Stimulated activated CD8-positive, alpha-beta memory T cell treated with anti-CD3 and anti-CD28 coated beads, Interleukin-15, amount 100 ng/mL, for 48 hours (primary cell): ENCODE measurements at places on chromosomes 1 and 21.

- DNase-seq, result no peak
Measured at GRCh38 chr1:56056438-56057287, 522.7 kb downstream of the PLPP3 start.

DNA sequence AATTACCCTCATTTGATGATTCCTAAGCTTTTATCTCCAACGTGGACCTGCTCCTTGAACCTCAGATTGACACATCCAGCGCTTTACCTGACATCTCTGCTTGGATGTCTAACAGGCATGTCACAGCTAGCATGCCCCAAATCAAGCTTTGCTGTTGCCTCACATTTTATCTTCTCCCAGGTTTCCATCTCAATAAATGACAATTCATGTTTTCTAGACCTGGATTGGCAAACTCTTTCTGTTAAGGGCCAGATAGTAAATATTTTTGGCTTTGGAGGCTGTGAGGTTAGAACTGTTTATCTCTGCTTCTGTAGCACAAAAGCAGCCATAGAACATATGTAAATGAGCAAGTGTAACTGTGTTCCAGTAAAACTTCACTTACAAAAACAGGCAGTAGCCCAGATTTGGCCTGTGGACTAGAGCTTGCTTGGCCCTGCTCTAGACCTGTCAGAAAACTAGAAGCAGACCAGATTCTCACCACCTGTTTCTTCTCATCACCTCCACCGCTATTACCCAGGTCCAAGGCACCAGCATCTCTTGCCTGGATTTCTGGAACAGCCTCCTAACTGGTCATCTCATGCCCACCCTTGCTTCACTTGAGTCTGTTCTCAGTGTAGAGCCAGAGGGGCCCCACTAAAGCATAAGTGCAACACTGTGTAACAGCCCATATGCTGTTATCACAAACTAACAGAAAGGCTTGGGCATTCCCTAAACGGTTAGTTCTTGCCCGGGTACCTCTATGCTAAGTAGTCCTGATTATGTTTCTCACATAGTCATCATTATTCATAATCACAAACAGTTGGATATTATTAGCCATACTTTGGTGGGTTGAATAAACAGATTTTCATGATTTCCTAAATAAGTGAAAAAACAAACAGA, 42.3 kb downstream of the UBE4B start:
- DNase-seq, result no peak

GRCh38 chr1:205088341-205088740, 4.1 kb upstream of the TMEM81 start:
- no peak for DNase-seq

DNA sequence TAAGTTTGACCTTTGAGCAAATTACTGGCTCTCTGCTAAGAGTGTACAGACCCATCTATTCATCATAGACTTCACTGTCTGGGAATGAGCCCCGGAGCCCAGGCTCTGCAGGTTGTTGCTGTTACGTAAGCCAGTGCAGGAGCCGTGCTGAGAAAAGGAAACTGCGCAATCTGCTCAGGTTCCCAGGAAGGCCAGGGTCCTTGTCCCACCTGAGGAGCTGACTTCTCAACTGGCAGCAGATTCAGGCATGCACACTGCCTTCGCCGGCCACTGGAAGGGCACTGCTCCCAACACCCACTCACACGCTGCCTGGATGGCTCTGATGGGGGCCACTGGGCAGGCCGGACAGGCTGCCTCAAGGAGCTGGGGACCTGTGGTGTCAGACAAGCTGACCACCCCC, 19.5 kb downstream of the RCAN1 start:
- DNase-seq, result no peak

DNA sequence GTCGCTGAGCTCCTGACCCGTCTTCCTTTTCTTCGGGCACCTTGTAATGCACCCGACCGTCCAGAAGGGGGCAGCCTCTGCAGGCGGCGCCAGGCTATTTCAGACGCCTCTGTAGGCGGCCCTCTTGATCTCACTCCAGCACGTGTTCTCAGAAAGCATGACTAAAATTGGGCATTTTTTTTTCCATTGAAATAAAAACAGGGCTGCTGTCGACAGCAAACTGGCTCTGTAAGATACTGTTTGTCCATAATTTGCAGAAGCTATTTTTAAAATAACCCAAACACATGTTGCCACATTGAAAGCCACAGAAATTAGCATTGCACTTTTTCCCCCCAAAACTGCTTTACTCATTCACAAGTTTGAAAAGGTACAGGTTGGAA, 78.0 kb downstream of the STUM start:
- DNase-seq, result peak; percentile 72

GRCh38 chr21:37447288-37447936, 80.8 kb downstream of the DYRK1A start:
- DNase-seq, result no peak

GRCh38 chr1:90092441-90092840, 97.5 kb downstream of the ZNF326 start:
- DNase-seq, result no peak

DNA sequence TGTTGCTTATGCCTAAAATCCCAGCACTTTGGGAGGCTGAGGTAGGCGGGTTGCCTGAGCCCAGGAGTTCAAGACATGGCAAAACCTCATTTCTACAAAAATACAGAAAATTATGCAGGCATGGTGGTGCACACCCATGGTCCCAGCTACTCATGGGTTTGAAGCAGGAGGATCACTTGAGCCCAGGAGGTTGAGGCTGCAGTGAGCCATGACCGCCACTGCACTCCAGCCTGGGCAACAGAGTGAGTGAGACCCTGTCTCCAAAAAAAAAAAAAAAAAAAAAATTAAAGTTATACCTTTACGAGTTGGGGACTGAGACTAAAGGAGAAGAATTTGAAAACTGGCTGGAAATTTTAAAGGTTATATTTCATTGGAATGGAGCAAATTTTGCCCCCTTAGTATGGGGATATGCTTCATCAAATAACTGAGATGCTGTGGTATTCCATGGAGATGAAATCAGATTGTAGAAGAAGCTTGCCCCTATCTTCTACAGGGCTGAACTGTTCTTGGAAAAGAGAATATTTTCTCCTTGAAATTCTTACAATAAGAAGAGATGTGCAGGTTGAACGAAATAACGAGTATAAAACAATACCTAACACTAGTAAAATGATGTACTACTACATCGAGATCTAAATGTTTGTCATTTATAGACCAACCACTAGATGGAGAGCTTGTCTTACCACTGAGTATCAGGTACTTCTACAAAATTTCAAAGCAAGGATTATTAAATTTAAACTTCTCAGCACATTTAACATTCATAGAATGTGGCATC, 34.9 kb upstream of the SCYL3 start:
- no peak for DNase-seq

DNA sequence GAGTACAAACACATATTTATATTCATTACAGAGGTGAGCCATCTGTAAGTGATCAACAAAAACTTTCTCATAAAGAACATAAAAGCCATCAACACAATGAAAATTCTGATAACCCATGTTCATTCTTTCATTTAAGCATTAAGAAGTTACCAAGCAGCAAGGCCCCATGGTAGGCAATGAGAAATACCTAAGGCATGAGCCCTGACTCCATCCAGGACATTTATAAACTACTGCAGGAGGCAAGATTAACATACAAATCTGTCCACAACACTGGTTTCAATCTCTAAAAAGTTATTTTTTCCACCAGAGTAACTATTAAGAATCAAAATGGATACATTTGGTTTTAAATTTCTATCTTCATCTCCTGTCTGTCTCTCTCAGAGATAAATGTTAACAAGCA, 76.1 kb downstream of the SIPA1L2 start:
- DNase-seq, result no peak

DNA sequence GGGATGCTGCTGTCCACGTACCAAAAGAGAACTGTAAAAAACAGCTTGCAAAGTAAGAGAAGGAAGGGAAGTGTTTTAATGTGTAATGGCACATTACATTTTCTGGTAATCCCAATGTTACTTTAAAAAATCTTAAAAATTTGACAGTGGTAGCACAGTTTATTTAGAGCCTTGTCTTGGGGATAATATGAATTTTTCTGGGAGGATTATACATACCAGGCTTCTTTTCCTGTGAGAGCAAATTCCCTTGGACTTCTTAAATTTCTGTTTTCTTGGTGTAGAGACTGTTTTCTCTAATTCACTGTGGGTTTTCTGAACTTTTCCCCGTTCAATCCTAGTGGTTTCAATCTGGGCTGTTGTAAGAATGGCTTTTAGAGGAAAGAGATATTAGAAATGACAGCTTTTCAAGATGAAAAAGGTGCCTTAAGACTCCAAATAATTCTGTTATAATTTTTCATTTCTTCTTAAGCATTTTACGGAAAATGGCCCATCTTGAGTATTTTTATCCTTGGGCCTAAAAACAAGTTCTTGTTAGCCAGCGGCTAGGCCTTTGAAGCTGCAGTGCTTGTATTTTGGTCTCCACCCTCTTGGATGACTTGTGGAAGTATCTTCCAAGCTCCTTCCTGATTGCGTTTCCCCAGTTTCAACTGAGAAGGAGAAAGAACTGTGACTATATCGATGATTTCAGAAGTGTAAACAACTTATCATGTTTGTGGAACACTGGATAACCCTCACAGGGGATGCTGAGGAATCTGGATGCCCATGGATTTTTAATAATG, 70.0 kb downstream of the LEPR start:
- no peak for DNase-seq

- no peak for DNase-seq
Measured at GRCh38 chr1:202952818-202953217, 5.3 kb downstream of the ADIPOR1 start.

GRCh38 chr1:5718831-5719632, 273.2 kb downstream of the NPHP4 start:
- no peak for DNase-seq

DNA sequence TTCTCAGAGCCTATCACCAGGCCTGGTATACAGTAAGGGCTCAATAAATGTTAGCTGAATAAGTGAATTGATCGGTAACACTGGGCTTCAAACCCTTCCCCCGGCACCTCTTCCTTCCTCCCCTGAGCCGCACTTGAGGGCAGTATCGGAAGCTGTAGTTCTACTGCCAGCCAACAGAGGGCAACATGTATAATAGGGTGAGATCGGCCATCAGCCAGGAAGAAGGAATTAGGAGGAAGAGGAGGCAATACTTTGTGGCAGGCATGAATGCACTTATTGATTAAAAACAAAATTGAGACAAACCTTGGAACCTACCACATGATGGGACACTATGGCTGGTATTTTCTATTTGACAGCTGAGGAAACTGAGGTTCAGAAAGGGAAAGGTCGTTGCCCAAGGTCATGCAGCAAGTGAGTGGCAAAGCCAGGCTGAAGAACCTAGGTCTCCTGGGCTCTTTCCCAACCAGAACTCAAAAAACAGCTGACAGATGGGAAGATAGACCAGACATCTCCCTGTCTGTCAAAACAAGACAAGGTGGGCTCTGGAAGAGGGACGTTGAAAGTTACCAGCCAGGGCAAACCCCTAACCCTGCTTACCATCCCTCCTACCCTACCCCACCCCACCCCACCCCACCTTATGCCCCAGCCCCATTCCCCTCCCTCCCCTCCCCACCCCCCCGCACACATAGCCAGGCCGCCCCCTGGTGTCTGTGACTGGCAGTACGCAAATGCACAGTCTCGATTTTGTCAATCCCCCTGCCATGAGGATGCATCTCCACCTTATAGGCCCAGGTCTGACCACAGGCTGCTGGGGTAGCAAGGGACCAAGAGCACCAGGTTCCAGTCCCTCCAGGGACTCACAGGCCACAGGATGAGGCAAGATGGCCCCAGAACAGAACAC, 107.3 kb upstream of the RUNX3 start:
- no peak for DNase-seq

DNA sequence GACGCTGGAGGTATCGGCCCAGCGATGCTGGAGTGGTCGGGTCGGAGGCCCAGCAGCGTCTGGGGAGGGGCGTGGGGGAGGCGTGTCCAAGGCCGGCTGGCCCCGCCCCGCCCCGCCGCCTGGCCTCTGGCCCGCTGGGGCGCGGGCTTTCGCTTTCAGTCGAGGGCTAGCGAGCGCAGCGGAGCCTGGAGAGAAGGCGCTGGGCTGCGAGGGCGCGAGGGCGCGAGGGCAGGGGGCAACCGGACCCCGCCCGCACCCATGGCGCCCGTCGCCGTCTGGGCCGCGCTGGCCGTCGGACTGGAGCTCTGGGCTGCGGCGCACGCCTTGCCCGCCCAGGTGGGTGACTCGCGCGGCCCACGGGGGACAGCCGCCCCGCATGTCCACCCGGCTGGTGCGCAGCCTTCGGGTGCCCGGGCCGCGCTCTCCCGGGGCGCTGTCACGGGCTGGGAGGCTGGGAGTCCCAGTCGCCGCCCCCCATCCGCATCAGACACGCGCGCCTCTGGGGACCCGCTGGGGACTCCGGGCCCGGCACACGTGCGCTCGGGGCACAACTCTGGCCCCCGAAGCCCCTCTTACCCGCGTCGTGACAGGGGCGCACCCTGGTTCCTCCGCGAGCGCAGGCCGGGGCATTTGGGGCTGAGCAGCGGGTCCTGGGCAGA, at the start of gene TNFRSF1B:
TSS of gene TNFRSF1B (plus strand) at position 158 of the 659 bp plus-strand sequence. CDS start at position 259, 101 bp downstream.
- peak; percentile 69 for DNase-seq

DNA sequence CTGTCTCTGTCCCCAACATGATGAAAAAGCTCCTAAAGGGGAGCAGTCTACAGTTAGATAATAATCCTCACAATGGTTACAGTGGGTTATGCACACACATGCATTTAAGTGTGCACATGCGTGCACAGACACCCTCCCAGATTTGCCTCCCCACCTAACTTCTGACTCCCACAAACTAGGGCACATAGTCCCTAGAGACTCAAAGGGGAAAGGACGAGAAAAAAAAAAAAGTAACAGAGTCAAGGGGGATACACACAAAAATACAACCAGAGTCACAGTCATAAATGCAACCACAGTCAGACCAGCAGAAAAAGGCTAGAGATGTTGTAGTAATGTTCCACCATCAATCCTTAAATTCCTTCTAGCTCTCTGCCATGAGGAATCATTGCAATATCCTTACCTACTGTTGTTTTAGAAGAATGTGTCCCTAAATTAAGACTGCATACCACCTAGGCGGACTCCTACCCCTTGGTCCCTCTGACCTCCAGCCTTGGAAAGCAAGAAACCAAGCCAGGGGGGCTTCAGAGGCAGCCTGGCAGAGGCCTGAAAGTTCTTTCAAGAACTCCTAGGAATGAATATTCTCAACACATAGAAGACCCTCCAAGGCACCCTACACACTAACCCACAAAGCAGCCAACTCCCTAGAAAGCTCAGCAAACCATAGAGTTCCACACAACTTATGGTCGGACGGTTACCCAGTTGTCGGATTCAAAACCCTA, 1.3 kb downstream of the CRTC2 start:
- DNase-seq, result no peak

DNA sequence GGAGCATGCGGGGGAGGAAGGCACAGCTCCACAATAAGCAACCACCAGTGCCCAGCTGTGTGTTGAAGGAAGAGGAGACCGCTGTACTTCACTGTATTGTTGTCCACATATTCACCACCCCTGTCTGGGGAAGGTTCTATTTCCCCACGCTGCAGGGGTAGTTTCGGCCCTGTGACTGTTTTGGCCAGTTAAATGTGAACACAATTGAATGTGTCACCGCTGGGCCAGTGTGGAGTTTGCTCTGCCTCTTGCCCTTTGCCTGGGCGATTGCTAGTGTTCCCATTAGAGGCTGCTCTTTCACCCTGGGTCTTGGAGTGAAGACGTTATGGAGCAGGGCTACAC, 32.6 kb downstream of the UBE4B start:
- no peak for DNase-seq

GRCh38 chr1:8604041-8604945, 213.1 kb downstream of the RERE start:
- DNase-seq, result peak; percentile 15

GRCh38 chr1:231913493-231913892, 286.9 kb downstream of the DISC1 start:
- no peak for DNase-seq

- no peak for DNase-seq
Measured at GRCh38 chr1:93023281-93023680, 55.8 kb upstream of the MTF2 start.
